ENCODE measurements at places on chromosomes 7 and 10. TPM values are rescaled to one million over a fixed set of nuclear protein-coding genes. Genes with fewer than 3 reads are reported as not detected.

DNA sequence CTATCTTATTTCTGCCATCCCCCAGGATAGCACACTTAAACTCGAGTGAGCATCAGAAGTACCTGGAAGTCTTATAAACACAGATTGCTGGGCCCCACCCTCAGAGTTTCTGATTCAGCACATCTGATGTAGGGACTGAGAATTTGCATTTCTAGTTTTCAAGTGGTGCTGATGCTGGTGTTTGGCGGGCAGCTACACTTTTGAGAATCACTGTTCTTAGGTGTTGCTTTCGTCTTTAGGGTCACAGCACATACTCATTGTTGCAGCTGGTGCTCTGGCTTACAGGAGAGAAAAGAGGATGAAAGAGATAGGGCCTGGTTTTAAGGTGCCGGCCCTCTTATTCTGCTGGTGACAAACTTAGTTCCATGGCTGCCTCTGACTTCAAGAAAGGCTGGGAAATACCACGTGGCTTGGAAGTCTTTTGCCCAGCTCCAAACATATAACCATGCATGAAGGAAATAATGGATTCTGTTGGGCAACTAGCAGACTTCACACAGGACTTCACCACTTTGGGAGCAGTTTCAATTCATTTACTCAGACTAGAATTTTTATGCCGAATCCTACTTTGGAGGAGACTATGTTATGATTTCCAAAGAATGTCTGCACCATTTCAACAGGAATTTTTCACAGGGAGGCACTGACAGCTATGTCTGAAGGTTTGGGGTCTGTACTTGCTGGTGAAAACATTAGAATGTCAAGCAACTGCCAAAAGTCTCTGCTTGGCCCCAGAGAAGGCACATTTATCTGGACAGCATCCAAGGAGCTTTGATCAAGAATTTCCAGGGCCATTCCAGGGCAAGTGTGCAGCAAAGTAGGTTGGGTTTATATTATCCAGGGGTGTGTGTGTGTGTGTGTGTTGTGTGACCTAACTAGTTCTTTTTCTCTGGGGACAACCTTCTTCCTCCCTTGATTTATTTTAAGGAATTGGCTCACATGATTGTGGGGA lies 6.9 kb upstream of the MINDY4 start:
- no peak for DNase-seq

DNA sequence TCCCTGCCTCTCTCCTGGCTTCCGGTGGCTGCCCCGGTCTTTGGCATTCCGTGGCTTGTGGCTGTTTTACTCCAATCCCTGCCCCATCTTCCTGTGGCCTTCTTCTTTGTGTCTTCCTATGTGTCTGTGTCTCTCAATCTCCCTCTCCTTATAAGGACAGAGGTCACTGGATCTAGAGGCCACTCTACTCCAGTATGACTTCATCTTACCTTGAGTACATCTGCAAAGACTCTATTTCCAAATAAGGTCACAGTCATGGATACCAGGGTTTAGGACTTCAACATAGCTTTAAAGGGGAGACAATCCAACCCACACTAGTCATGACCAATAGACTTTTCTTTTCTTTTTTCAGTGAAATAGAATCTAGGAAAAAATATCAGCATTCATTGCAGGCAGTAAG lies 153.3 kb upstream of the INSYN2A start:
- DNase-seq = no peak

The MYOZ1 gene
- total RNA-seq = 122 TPM

The FBXO24 gene
- 0.20 TPM for total RNA-seq

GRCh38 chr7:140342727-140343514 lies 55.4 kb downstream of the SLC37A3 start:
- no peak for DNase-seq

DNA sequence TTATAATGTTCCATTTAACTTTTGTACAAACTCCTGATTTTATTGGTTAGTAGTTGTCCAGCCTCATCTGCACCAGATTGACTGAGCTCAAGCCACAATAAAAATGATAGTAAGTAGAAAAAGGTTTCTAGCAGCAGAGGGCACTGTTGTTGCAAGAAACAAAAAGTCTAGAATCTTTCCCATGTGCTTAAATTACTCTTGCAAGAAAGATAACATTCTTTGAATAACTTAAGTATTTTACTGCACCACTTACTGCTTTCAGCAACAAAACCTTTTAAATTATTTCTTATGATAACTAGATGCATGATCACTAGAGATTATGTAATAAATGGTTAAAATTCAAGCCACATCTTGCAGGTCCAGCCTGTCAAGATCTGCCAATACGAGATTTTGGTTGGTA lies 27.0 kb downstream of the LMOD2 start:
- DNase-seq = peak; percentile 10

DNA sequence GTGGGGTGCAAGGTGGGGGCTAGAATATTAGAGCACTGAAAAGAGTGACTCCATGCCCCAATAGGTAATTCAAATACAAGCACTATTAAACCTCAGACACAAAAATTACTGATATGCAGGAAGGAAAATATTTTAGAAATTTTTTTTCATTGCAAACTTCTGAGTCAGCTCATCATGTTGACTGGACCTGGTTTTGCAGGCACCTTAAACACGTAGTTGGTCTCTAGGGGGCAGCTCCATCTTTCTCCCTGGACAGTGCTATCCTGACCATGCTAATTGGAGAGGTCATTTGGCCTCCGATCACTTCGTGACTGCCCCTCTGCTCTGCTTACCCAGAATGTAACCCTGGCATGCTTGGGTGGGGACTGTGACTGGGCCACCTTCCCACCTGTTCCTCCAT lies 368.4 kb upstream of the MKI67 start:
- no peak for DNase-seq

DNA sequence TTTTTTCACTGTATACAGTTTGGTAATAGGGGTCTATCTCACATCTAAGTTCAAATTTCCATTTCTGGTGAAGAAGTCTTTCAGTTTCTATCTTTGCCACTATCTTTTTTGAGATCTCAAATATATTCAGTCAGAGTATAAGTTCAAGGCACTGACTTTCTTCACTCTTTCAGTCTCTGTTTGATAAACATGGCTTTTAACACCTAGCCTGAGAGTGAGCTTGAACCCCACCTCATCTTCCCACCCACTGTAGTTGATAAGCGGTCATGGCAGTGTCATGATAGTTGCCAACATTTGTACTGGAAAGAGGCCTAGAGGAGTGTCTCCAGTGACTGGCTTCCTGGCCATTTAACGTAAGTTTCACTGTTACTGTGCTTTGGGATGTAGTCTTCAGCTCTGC lies 41.2 kb upstream of the AGR3 start:
- DNase-seq = no peak

The PDE6C gene
- total RNA-seq = not detected

The GPR85 gene
- 1.9 TPM for total RNA-seq

- DNase-seq = no peak
These were observed 21.3 kb downstream of the CALML3 start for GRCh38 chr10:5545778-5546710.

DNA sequence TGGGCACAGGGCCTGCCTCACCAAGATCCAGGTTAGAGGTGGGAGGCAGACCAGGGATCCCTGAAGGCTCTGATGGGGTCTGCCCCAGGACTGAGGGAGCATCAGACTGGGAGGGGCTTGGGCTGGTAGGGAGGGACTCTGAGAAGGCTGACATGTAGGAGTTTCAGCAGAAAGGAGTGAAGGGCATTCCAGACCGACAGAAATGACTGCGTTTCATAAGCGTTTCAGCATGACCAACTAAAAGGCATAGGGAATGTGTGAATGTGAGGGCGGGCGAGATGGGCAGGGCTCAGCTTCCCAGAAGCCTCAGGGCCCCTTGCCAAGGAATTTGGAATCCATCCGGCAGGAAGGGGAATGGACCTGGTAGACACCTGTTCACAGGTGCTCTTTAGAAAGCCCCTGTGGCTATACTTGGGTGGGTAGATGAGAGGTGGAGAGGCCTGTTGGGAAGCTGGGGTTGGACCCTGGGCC lies 24.9 kb upstream of the SLC29A3 start:
- DNase-seq = no peak

The DNA2 gene
- 8.9 TPM for total RNA-seq

DNA sequence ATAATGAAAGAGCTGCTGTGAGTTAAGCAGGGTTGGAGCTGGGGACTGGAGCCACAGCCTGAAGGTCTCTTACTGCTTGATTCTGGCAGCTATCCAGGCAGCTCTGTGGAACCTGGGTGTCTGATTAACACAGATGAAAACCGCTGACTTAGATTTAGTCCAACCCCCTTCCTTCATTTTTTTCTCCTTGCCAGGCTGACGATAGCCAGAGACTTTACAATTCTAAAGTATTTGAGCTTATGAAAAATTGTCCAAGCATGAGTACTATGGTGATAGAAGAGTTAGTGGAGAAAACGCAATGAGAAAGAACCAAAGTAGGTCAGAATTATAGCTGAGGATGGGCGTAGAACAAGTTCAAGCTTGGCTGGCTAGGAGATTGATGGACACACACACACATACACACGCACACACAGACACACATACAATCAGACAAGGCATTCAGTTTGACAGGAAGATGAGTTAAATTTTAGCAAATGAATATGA lies 13.5 kb upstream of the GPR85 start:
- no peak for DNase-seq

- DNase-seq = peak; percentile 96
These were observed 116.6 kb downstream of the RAB18 start for GRCh38 chr10:27620430-27621397.

The CDCA7L gene
- 41.1 TPM for total RNA-seq

GRCh38 chr10:56836659-56837058 lies 475.6 kb upstream of the ZWINT start:
- no peak for DNase-seq

DNA sequence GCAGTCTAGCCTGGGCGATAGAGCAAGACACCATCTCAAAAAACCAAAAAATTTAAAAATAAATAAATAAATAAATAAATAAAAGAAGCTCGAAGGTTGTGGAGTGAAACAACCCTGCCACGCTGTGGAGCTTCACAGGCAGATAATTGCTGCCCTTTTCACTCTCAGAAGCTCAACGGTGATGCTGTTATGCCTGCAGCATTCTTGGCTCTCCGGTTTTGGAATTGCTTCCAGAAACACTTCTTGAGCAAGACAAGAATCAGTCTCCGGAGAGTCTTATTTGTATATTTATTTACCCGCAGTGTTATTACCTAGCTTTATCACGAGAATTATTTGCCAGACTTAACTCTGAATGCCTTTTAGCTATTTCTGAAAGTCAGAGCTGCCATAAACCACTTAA lies 40.5 kb upstream of the UBE2H start:
- DNase-seq = no peak

GRCh38 chr7:30997316-30997715 lies 33.6 kb downstream of the GHRHR start:
- no peak for DNase-seq

DNA sequence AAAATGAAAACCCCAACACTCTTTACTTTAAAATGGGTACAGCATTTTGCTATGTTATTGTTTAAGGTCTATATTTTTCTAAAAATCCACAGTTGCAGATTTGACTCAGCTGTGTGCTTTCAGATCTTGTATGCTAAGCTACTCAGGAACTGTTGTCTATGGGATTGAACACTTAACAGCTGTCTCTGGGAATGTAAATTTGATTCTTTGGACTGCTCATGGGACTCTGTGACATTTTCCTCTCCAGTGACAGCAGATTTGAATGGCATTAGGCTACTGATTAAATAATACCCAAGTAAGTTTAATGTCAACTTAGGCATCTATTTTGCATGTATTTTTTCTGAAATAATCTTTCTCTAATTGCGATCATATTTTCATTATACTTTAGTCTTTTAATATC lies 1.7 kb upstream of the CD36 start:
- DNase-seq = no peak

GRCh38 chr7:74256491-74257408 lies 2.6 kb upstream of the RFC2 start:
- DNase-seq = no peak

DNA sequence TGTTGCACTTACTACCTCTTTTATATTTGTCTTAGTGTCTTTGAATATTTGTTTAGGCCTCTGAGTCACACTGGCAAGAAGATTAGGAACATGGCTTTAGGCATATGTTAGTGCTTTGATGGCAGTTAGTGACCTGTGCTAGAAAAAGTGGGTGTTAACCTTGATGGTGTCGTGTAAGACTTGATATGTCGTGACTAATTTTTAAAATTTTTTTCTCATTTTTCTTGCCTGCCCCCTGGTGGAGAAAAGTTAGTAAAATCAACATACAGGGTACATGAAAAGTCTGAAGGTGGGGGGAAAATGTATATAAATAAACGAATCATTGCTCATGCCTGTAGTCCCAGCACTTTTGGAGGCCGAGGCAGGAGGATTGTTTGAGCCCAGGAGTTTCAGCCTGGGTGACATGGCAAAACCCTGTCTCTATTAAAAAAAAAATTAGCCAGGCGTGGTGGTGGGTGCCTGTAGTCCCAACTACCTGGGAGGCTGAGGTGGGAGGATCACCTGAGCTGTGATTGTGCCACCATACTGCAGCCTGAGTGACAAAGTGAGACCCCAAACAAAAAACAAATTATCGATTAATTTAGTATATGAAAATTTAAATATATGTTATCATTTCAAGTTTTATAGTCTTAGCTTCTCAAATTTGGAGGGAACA lies 44.6 kb downstream of the TAX1BP1 start:
- no peak for DNase-seq

The MOGAT3 gene
- not detected for total RNA-seq

The AUTS2 gene
- 61.0 TPM for total RNA-seq

The KCP gene
- 1.4 TPM for total RNA-seq

The COL26A1 gene
- 3.5 TPM for total RNA-seq

- no peak for DNase-seq
These were observed 187.8 kb downstream of the FAM107B start for GRCh38 chr10:14586901-14587300.

The GAD2 gene
- not detected for total RNA-seq

DNA sequence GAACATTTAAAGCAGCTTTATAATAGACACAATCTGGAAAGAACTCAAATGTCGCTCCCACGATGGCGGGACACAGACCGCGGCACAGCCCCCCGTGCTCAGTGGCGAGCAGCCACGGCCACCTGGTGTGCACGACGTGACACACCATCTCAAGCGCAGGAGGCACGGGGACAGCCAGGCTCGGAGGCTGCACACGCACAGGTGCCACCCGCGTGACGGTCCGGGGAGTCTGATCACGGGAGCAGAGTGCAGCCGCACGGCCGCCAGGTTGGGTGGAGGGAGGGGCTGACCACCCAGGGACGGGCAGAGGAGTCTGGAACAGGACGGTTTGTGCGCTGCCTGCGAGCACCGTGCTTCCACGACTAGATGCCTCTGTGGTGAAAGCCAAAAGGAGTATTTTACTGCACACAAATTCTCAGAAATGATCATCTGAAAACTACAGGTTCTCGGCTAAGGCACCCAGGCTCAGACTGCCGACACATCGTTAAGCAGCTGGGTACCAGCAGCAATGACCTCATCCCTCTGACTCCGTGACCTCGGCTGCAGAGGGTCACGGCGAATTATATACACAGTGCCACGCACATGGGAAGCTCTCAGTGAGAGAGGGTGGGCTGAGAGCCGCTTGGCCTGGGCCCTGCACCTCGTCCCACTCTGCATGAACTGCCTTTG lies 7.5 kb upstream of the GPER1 start:
- no peak for DNase-seq

- no peak for DNase-seq
These were observed 1.5 kb upstream of the SKIDA1 start for GRCh38 chr10:21526860-21527597.

DNA sequence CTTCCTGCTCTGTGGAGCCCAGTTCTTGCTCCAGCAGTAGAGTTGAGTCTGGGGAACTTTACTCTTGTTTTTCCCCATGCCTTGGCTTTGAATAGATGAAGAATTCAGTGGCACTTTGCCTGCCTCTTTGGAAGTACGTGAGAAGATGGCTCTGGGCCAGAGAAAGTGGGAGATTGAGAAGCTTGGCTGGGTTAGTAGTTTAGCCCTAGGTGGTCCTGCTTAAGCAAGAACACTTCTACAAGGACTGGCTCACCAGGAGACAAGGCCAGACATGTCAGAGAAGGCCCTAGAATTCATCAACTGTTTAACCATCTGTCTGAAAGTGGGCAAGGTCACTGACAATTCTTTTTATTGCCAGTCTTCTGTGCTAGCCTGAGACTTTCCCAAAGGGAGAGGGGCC lies 410.3 kb downstream of the TYW1 start:
- peak; percentile 51 for DNase-seq
